ENCODE measurements at places on chromosomes 2 and 18.

DNA sequence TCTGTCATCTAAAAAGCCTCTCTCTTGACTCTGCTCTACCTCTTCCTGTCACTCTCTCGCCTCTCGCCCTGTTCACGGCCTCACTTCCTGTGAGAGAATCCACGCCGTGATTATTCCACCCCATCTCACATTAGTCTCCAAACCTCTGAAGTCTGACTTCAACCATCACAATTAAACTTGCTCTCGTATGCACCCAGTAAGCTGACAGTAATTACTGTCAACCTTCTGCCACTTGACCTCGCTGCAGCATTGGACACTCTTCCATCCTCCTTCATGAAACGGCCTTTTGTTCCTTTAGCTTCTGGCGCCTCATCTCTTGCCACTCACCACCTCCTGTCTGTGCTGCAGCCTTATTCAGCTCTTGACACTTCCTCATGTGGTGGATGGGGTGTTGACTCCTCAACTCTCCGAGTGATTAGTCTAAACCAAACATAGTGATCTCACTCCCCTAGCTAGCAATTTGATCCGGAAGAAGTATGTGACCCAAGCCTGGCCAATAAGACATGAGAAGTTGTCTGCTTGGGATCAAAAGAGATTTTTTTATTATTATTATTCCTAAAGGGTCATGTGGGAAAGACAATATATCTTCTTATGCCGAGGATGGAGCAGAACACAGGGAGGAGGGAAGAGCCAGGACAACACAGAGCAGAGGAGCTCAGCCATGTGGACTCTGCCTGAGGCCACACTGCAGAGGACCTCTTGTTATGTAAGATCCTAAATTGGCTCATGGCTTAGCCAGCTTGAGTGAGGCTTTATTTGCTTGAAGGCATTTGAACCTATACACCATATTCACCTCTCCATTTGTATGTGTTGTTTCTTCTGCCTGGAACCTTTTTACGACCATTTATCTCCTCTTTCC is 38.4 kb upstream of the MYO1B start:
- DNase-seq, result peak; percentile 52

GRCh38 chr2:44479127-44479887 is 117.6 kb downstream of the CAMKMT start:
- peak; percentile 28 for DNase-seq

- DNase-seq, result no peak
Observed at GRCh38 chr18:12556946-12557806, 100.7 kb downstream of the SPIRE1 start.

GRCh38 chr2:41963661-41964525 is 83.9 kb upstream of the PKDCC start:
- DNase-seq, result no peak

- no peak for DNase-seq
Observed at GRCh38 chr18:63444580-63444979, 22.3 kb upstream of the VPS4B start.

GRCh38 chr2:73111073-73112025 is 1.4 kb downstream of the RAB11FIP5 start:
- DNase-seq, result peak; percentile 23
